Testis (tissue), 5 donors: ENCODE measurements at places on chromosomes 5 and 9. TPM values are rescaled to one million over a fixed set of nuclear protein-coding genes. Genes with fewer than 3 reads are reported as not detected.
A peak's percentile ranks its signal among the peaks of the same experiment; 100 is the strongest.

DND1 gene
- 47.2 TPM for total RNA-seq

SLC24A2 gene
- 1.7 TPM for total RNA-seq

ANKRD34B gene
- total RNA-seq = 0.16 TPM

PCDHA7 gene
- 2.7 TPM for total RNA-seq

IFNA21 gene
- not detected for total RNA-seq

CYSRT1 gene
- total RNA-seq = 5.6 TPM

SUSD3 gene
- 537 TPM for total RNA-seq

GRCh38 chr9:129885018-129885669, 49.9 kb downstream of the USP20 start:
- H3K27me3 ChIP-seq = no peaks in the 10 kb centered on the region
- H3K4me1 ChIP-seq = peaks cover 33% of the 10 kb centered on the region
- peak overlapping the region; percentile 77 for H3K27ac ChIP-seq
- no peaks in the 10 kb centered on the region for H3K36me3 ChIP-seq
- DNase-seq = peak; percentile 65
- H3K4me3 ChIP-seq = peak overlapping the region; percentile 51

DNA sequence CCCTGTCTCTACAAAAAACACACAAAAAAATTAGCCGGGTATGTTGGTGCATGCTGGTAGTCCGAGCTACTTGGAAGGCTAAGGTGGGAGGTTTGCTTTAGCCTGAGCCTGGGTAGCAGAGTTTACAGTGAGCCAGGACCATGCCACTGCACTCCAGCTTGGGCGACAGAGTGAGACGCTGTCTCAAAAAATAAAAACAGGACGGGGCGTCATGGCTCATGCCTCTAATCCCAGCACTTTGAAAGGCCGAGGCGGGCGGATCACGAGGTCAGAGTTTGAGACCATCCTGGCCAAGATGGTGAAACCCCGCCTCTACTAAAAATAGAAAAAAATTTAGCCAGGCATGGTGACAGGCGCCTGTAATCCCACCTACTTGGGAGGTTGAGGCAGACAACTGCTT, 40.3 kb downstream of the UBE2D2 start:
- DNase-seq = no peak
- H3K27ac ChIP-seq = no peak overlapping the region
- no peaks in the 10 kb centered on the region for H3K27me3 ChIP-seq
- H3K4me3 ChIP-seq = no peak overlapping the region

- H3K27me3 ChIP-seq = no peaks in the 10 kb centered on the region
- DNase-seq = peak; percentile 87
- no peak overlapping the region for H3K27ac ChIP-seq
- H3K4me3 ChIP-seq = no peak overlapping the region
Observed at GRCh38 chr9:132507670-132508469, 74.5 kb upstream of the BARHL1 start.

DNA sequence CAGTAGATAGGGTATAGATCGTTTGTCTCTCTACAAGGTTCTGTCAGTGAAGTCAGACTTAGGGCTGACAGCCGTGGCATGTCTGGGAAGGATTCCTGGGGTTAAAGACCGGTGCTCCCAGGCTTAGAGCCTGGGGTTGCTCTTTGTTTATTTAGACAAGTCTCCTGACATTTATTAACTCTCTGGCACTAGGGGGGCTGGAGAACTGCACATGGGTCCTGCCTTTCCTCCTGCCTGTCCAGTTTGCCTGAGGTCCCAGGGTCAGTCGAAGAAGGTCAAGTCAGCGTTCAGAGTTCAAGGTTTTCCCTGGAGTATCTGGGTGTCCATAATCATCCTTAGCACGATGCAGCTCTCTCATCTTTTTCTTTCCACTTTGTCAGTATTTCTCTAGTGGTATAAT, 5.6 kb downstream of the EGFLAM start:
- no peaks in the 10 kb centered on the region for H3K36me3 ChIP-seq
- no peaks in the 10 kb centered on the region for H3K27me3 ChIP-seq
- DNase-seq = no peak

- H3K27me3 ChIP-seq = no peaks in the 10 kb centered on the region
- no peaks in the 10 kb centered on the region for H3K36me3 ChIP-seq
- peak; percentile 19 for DNase-seq
Observed at GRCh38 chr9:76576344-76576743, 117.4 kb downstream of the GCNT1 start.

GRCh38 chr9:91207729-91208418, 153.8 kb downstream of the AUH start:
- peaks cover 10% of the 10 kb centered on the region for H3K4me1 ChIP-seq
- H3K36me3 ChIP-seq = no peaks in the 10 kb centered on the region

DNA sequence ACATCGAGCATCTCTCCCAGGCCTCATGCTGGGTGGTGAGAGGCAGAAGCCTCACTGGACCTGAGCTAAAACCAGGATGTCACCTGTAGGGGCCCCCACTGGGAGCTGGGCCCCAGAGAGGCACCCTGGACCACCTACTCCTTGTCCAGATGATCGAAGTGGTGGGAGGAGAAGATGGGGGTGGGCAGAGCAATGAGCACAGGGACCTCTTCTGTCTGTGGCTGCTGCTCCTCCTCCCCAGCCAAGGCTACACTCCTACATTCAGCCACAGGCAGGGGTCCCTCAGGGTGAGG, 227.5 kb downstream of the CACNA1B start:
- no peaks in the 10 kb centered on the region for H3K36me3 ChIP-seq
- no peak overlapping the region for H3K4me3 ChIP-seq
- H3K4me1 ChIP-seq = no peaks in the 10 kb centered on the region
- no peak for DNase-seq
- no peak overlapping the region for H3K27ac ChIP-seq

DNA sequence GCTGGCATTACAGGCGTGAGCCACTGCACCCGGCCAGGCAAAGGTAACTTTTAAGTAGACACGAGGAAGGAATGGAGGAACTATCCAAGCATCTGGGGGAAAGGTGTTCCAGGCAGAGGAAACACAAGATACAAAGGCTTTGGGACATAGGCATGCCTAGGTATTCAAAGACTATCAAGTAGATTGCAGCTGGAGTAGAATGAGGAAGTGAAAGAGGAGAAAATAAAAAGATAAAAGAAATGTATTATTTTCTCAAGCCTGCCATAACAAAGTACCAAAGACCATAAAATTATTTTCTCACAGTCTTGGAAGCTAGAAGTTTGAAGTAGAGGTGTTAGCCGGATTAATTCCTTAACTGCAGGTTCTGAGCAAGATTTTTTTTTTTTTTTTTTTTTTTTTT, 39.9 kb upstream of the GRIN3A start:
- H3K27me3 ChIP-seq = no peaks in the 10 kb centered on the region
- H3K4me3 ChIP-seq = no peak overlapping the region
- H3K4me1 ChIP-seq = no peaks in the 10 kb centered on the region
- H3K27ac ChIP-seq = no peak overlapping the region
- no peaks in the 10 kb centered on the region for H3K36me3 ChIP-seq
- no peak for DNase-seq

DNA sequence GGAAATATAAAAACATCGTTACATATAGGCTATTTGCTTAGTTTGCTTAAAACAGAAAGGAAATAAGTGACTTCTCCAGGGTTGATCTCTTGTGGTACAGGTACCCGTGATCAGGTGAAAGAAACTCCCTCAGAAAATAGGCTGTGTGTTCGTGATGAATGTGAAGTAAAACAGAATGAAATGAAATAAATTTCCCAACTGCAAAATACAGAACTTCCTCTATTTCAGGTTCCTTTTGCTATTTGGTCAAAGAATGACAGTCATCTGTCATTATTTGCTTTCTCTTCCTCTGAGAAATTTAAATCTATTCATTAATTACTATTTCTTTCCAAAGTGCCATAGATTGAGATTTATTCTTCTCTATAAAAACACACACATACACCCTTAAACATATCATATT, 408.1 kb downstream of the FAM170A start:
- no peaks in the 10 kb centered on the region for H3K27me3 ChIP-seq
- no peak overlapping the region for H3K4me3 ChIP-seq
- no peaks in the 10 kb centered on the region for H3K36me3 ChIP-seq
- no peak overlapping the region for H3K27ac ChIP-seq
- no peaks in the 10 kb centered on the region for H3K4me1 ChIP-seq

DNA sequence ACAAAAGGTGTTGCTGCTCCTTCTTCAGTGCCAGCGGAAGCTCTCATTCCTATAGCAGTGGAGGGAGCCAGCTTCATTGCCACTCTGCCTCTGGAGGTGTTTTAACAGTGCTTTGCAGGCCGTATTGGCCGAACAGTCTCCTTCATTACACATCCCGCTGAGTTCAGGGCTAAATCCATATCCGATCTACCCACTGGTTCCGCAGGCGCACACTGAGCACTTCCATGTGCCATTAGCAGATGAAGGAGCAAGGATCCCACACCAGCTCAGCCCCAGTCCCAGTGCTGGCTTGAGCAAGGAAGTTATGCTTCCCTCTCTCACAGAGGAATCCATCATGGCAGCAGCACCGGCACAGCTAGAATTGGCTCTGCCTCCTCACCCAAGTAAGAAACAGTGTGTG, 121.2 kb upstream of the IRX2 start:
- no peaks in the 10 kb centered on the region for H3K27me3 ChIP-seq
- no peak overlapping the region for H3K4me3 ChIP-seq
- H3K36me3 ChIP-seq = no peaks in the 10 kb centered on the region
- H3K4me1 ChIP-seq = no peaks in the 10 kb centered on the region

DNA sequence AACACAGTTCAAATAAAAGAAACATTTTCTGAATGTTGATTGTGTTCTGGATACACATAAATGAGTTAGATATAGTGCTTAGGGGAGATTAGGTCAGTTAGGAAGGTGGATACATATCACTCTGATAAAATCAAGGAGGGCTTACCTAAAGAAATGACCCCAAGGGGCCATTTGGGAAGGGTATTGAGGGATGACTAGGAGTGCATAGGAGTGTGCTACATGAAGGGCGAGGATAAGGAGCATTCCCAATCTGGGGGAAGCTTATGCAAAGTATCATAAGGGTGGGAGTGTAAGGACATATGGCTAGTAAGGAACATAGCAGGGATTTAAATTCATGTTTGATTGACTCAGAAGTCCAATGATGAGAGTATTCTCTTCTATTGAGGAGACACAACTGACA, 183.6 kb downstream of the NSG2 start:
- H3K27me3 ChIP-seq = no peaks in the 10 kb centered on the region
- no peak overlapping the region for H3K27ac ChIP-seq
- H3K4me3 ChIP-seq = no peak overlapping the region
- H3K4me1 ChIP-seq = no peaks in the 10 kb centered on the region

DNA sequence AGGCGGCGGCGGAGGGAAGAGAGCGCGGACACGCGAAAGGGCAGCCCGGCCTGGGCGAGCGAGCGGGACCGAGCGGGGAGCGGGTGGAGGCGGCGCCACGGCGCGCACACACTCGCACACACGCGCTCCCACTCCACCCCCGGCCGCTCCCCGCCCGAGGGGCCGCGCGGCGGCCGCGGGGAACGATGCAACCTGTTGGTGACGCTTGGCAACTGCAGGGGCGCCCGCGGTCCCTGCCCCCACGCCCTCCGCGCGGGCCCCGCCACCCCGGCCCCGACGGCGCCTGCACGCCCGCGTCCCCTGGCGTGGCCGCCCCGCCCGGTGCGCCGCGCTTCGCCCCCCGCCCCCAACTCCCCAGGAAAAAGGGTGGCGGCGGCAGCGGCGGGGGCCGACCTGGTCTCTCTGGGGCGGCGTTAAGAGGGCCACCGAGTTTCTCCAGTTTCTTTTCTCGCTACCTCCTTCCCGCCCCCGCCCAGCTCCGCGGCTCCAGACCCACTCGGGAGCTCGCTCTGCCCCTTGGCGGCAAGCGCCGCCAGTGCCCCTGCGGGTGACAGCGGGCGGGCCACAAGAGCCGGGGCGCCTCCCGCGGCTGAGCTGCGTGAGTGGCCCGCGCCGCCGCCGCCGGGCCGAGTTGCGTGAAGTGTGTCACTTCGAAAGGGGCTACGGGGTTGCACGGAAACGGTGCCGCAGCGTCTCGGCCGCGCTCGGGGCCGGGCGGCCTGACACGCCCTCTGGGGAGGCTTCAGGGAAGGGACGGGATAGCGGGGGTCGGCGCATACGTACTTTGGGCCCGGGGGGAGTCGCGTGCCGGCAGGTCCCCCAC, at the start of gene NR3C1:
Gene NR3C1, minus strand, starts transcription at position 94 of the 823 bp plus-strand sequence. CDS start 2,847 bp downstream, outside the sequence.
- DNase-seq = peak; percentile 86
- H3K27ac ChIP-seq = peak within 1 kb of the TSS; percentile 98
- H3K4me3 ChIP-seq = peak within 1 kb of the TSS; percentile 87
- H3K4me1 ChIP-seq = peaks cover 22% of the 10 kb centered on the region
- no peaks in the 10 kb centered on the region for H3K27me3 ChIP-seq
- H3K36me3 ChIP-seq = no peaks in the 10 kb centered on the region

DNA sequence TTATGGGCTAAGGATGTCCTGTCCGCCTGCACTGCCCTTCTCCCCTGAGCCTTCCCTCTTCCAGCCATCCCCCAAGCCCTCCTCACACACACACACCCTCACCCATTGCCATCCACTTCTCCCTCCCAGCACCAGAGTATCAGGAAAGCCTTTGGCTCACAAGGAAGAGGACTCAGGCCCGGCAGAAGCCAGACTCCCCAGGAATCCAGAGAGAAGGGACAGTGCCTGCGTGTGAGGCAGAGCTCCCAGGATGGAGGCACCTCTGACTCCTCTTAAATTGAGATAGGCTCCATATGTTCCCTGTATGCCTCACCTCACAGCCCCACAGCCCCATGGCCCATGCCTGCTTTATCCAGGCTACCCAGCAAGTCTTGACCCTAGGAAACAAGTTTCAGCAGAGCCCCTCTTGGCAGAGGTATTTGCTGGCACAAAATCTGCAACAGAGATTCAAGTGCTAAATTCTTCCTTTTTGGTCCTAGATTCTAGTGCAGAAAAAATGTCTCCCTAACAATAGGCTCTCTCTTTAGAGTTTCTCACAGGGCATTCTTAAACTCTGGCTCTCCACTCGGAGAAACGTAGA, 761 bp downstream of the IL17B start:
- peaks cover 51% of the 10 kb centered on the region for H3K4me1 ChIP-seq
- H3K36me3 ChIP-seq = no peaks in the 10 kb centered on the region
- no peak for DNase-seq
- H3K4me3 ChIP-seq = no peak overlapping the region
- peak overlapping the region; percentile 91 for H3K27ac ChIP-seq

- DNase-seq = no peak
- H3K27me3 ChIP-seq = no peaks in the 10 kb centered on the region
- H3K36me3 ChIP-seq = no peaks in the 10 kb centered on the region
Observed at GRCh38 chr5:55600497-55601203, 65.9 kb upstream of the PLPP1 start.

- H3K4me1 ChIP-seq = no peaks in the 10 kb centered on the region
- no peak overlapping the region for H3K4me3 ChIP-seq
- no peak overlapping the region for H3K27ac ChIP-seq
- no peaks in the 10 kb centered on the region for H3K36me3 ChIP-seq
Observed at GRCh38 chr5:19751326-19751725, 236.7 kb downstream of the CDH18 start.

DNA sequence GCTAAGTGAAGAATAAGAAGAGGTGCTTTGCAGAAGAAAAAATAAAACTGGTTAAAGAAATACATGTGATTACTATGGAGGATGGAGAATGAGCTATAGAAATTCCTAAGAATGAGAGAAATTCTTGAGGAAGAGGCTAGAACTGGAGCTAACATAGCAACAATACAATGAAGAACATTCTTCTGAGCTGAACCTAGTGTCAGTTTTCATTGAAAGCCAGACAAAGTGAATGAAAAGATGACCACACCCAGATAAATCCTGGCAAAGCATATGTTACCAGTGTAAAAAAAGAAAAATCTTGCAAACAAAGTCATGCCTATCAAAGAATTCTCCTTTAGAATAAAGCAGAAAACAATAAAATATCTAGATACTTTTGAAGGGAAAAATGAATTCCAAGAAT, 39.6 kb downstream of the SGCD start:
- H3K4me1 ChIP-seq = no peaks in the 10 kb centered on the region
- no peak for DNase-seq
- H3K27ac ChIP-seq = no peak overlapping the region
